ENCODE measurements at places on chromosomes 5 and 9. TPM values are rescaled to one million over a fixed set of nuclear protein-coding genes. Genes with fewer than 3 reads are reported as not detected.

GRCh38 chr5:38883842-38884241 is 38.0 kb downstream of the OSMR start:
- H3K36me3 ChIP-seq = no peaks in the 10 kb centered on the region
- DNase-seq = no peak
- peaks cover 4% of the 10 kb centered on the region for H3K27me3 ChIP-seq
- H3K4me3 ChIP-seq = no peak overlapping the region
- H3K4me1 ChIP-seq = no peaks in the 10 kb centered on the region
- H3K27ac ChIP-seq = no peak overlapping the region

Gene SPAAR
- not detected for total RNA-seq

Gene AGPAT2
- 11.0 TPM for total RNA-seq

Gene PCDHA13
- not detected for total RNA-seq

Gene MEGF10
- total RNA-seq = not detected

All from CD4-positive, CD25-positive, alpha-beta regulatory T cell (primary cell).